ENCODE measurements at places on chromosomes 3 and 15. TPM values are rescaled to one million over a fixed set of nuclear protein-coding genes. Genes with fewer than 3 reads are reported as not detected.

DNA sequence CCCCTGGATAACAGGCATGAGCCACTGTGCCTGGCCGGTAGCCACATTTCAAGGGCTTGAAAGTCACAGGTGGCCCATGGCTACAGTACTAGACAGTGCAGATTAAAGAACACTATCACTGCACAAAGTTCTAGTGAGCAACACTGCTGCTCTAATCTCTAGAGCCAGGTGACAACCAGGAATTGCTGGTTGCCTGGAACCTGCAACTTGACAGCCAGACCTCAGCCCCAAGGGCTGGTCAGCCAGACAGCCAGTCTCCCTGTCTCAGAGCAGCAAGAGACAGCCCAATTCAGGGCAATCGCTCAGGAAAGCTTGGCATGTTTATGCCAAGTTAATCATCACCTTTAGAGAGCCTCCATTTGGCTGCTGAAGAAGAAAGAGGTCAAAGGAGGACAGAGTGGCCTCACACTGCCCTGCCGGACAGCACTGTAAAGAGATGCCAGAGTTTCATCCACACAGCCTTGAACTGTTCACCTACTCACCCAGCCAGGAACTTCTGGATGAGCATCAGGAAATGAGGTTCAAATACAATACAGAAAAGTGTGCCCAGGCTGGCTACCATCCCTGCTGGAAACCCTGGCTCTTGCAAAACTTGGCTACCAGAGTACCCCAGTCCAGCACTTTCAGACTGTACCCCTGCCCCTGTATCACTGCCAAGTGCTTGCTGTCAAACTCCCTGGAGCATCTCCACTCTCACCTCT lies 6.0 kb downstream of the CCDC12 start:
- no peak for DNase-seq

- DNase-seq = no peak
Measured at GRCh38 chr3:52857864-52858263, 23.0 kb upstream of the MUSTN1 start.

DNA sequence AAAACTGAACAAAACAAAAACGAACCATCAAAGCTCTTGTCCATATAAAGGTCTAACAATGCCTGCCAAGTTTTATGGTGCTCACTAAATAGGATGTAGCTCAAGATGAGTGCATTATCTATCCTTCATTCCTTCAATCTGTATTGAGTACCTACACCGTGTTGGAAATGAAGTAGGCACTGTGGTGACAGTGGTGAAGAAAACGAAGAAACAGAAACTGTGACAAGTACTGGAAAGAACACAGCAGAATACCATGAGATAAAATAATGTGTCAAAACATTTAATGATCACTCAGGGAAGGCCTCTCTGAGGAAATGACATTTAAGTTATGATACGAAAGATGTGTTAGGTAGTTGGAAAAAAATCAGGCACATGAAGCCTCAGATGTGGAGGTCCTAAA lies 36.2 kb downstream of the CBLB start:
- no peak for DNase-seq

IL17RC gene
- 22.1 TPM for total RNA-seq

CEP19 gene
- total RNA-seq = 3.1 TPM

CPLX3 gene
- not detected for total RNA-seq

FAM131A gene
- 36.8 TPM for total RNA-seq

ATP10A gene
- total RNA-seq = 1.1 TPM
